ENCODE measurements at places on chromosomes 16 and 17.
A peak's percentile ranks its signal among the peaks of the same experiment; 100 is the strongest.

DNA sequence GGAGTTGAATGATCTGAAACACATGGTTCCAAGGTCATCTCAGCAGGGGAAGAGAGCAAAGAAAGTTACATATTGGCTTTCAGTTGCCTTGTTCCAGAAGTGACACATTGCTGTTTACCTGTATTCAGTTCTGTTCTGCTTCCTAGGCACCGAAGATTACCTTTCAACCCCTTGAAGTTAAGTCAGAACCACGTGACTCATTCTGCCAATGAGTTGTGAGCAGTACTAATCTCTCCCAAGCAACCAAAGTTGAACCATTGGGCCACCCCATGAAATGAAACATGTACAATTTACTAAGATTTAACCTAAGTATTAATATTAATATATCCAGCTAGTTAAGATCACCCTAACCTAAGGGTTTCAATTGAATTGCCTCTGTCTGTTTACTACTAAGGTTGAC lies 439.2 kb upstream of the MAF start:
- DNase-seq: no peak

DNA sequence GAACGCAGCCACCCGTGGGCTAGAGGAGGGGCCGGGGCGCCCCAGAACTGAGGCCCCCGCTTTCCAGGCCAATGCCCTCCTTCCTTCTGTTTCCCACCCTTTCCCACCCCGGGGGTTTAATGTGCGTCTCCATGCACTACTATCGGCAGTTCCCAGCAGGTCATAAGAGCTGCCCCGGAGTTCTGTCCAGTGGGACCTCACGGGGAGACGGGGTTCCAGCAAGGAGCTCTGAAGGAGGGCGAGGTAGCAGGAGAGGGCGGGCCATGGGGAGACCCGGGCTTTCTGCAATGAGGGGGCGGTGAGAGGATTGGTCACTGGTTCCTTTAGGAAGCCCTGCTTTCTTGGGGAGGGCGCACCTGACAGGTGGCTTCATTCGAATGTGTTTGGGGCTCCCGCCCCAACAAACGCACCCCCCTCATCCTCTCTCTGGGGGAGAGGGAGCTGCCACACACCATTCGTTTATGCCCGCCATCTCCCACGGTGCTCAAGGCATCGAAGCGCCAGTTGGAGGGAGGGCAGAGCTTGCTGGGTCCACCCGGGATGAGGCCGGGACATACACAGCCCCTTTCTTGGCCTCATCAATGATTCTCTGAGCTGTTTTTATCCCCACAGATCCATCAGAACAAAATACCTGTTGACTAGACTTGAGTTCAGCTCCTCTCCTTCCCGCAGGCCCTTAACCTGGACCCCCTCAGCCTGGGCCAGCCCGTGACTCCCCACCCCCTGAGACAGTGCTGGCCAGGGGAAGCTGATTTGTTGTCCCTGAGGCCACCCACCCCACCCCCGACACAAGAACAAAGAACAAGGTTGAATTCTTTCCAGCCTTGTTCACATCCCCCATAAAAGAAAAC lies 44.1 kb downstream of the SLC7A5 start:
- DNase-seq: no peak

- DNase-seq: no peak
These were observed 5.2 kb upstream of the PKMYT1 start for GRCh38 chr16:2985462-2985861.

- DNase-seq: no peak
These were observed 7.4 kb downstream of the CDC42EP4 start for GRCh38 chr17:73304438-73304837.

DNA sequence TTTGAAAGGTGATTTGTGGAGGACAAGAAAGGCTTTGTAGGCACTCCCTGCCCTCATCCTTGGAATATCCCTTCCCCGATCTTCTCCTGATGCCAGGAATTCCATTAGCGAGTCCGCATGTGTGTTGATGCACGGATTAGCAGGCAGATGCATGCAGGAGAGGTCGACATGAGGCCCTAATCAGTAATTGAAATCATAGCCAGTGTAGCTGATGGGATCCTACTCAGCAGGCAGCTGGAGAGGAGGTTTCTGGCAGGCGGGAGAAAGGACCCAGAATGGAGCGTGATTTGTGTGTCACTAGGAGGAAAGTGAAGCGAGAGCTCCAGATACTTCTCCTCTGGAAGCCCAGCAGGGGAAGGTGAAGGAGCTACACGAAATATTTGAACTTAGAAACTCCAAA lies 196.3 kb upstream of the CDH11 start:
- DNase-seq: no peak

GRCh38 chr17:8482546-8482945 lies 46.9 kb downstream of the NDEL1 start:
- DNase-seq: peak; percentile 11

- DNase-seq: no peak
These were observed 13.8 kb downstream of the HROB start for GRCh38 chr17:44155488-44155887.

- peak; percentile 61 for DNase-seq
These were observed 147.1 kb downstream of the TANC2 start for GRCh38 chr17:63113167-63113566.

GRCh38 chr17:42603318-42603717 lies 5.9 kb downstream of the RETREG3 start:
- DNase-seq: no peak

GRCh38 chr17:2749784-2750181 lies 331 bp upstream of the CCDC92B start:
- peak; percentile 47 for DNase-seq

GRCh38 chr17:17527534-17527933 lies 31.3 kb upstream of the RASD1 start:
- DNase-seq: no peak

DNA sequence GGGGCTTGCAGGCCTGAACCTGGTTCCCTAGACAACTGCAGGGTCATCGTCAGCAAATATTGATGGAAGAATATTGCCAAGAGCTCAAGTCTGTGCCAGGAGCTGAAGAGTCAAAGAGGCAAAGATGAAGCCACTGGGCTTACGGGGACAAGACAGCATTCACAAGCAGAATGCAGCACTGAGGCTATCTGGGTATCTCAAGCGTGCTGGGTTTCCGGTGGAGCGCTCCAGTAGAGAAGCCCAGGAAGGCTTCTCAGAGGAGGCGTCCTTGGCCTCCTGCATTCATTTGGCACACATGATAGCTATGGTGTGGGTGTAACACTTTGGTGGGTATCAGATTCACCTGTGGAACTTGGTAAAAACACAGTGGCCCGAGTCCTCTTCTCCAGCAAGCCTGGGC lies 2.9 kb downstream of the FADS6 start:
- no peak for DNase-seq

GRCh38 chr16:24731722-24732419 lies 2.4 kb downstream of the TNRC6A start:
- DNase-seq: no peak
